Stimulated activated CD4-positive, alpha-beta T cell treated with anti-CD3 and anti-CD28 coated beads, Interleukin-12 subunit alpha, Interleukin-12 subunit beta, amount 100 ng/mL, for 4 hours (primary cell): ENCODE measurements at places on chromosomes 7 and 10.

DNA sequence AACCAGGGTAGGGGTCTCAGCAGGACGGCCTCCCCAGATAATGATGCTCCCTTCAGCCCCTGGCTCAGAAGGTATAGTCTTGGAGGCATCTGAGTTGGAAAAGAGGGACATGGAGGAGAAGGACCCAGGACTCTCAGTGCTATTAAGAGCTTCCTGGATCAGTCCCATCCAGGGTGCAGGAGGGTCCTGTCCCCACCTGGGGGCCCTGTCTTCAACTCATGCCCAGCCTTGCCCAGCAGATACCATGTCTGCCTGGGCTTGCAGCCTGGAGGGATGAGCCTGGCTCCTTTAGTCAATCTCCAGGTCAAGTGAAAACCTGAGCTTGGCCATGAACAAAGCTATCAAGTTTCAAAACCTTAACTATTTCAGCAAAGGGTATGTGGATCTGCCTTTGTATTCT lies 67.6 kb downstream of the PRTFDC1 start:
- DNase-seq, result no peak

GRCh38 chr7:14195871-14196270 lies 206.4 kb upstream of the ETV1 start:
- DNase-seq, result no peak

GRCh38 chr7:123867225-123867624 lies 22.3 kb downstream of the HYAL4 start:
- no peak for DNase-seq

GRCh38 chr7:50220273-50220672 lies 84.2 kb upstream of the IKZF1 start:
- no peak for DNase-seq

DNA sequence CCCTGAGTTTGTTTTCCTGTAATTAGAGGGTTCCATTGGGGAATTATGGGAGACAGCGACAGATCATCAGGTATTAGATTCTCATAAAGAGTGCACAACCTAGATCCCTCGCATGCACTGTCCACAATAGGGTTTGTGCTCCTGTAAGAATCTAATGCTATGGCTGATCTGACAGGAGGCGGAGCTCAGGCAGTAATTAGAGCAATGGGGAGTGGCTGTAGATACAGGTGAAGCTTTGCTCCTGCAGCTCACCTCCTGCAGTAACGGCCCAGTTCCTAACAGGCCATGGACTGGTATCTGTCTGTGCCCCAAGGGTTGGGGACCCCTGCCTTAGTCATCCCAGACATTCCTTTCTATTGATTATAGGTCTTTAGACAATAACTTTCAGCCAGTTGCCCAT lies 894 bp upstream of the ZSCAN21 start:
- no peak for DNase-seq

- DNase-seq, result no peak
Measured at GRCh38 chr10:69202332-69202731, 17.8 kb upstream of the HKDC1 start.

GRCh38 chr7:727806-728460 lies 852 bp upstream of the PRKAR1B start:
- DNase-seq, result no peak

- DNase-seq, result no peak
Measured at GRCh38 chr7:27107391-27108381, 5.2 kb upstream of the HOXA2 start.

- no peak for DNase-seq
Measured at GRCh38 chr10:71432101-71432905, 35.6 kb downstream of the CDH23 start.

DNA sequence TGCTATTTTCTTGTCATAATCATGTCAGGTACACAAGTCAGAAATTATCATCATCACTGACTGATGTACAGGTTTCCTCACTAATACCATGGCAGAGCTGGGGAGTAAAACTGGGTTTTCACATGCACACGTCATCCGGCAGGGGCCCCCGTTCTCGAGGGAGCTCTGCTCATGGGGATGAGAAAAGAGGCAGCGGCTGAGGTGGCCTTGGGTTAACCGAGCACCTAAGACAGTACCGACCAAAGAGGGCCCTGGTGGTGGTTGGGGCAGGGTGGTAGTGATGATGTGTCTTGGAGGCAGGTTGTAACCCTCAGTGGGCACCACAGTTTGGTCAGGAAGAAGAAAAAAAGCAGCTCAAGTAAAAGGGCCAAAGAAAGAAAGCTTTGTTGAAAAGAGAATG lies 12.1 kb upstream of the TRPV6 start:
- DNase-seq, result no peak

DNA sequence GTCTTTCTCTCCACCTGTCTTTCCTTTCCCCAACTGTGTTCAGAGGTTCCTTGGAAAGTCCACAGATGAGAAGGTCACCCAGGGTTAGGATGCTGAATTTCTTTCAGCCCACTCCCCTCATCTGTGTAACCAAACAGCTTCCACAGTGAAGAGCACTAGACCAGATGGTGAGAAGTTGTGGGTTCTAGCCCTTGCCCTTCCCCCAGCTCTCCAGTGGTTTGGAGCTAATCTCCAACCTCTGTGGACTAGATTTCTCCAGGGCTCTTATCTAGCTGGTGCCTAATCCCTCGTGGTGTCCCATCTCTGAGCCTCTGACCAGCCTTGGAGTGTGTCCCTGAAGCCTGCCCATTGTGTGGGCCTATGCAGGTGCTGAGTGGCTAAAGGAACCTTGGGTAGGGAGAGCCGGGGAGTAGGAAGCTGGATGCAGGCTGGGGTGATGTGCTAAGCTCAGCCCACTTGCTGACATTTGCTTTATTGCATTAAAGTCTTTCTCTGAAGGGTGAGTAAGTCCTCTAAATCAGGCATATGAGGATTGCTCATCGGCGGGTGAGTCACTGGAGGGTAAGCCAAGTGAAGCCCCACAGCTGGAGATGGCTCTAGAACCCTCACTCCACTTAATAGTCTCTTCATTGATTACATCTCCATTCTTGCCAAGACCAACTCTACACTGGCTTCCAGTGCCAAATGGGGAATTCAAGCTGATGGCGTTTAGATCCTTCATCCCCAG lies 14.9 kb downstream of the DUSP5 start:
- DNase-seq, result peak; percentile 41

GRCh38 chr7:156943091-156944041 lies 6.1 kb upstream of the NOM1 start:
- no peak for DNase-seq

- no peak for DNase-seq
Measured at GRCh38 chr7:369476-370258, 79.7 kb downstream of the FOXL3 start.

GRCh38 chr10:105647354-105647753 lies 1006.3 kb downstream of the SORCS3 start:
- DNase-seq, result no peak
